ENCODE measurements at places on chromosomes 7 and 10. TPM values are rescaled to one million over a fixed set of nuclear protein-coding genes. Genes with fewer than 3 reads are reported as not detected.
A peak's percentile ranks its signal among the peaks of the same experiment; 100 is the strongest.

The SPDYE11 gene
- not detected for total RNA-seq

DNA sequence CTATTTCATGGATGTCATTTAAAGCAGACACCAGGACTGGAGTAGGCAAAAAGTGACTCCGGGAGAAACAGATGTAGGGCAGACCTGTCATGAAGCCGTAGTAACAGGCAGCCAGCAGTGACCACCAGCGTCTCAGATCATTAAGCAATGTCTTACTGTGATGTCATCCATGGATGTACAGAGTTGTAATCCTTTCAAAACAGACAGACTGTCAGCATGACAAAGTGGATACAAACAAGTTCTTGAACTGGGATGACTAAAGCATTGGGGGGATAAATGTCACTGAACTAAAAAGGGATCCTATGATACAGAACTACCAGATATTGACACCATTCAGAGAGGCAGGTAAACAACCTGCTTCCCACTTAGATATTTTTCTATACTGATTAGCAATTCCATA is 675.5 kb downstream of the PARD3 start:
- DNase-seq, result no peak

The C1QL3 gene
- total RNA-seq, result not detected

The TCAF1 gene
- total RNA-seq, result 17.8 TPM

DNA sequence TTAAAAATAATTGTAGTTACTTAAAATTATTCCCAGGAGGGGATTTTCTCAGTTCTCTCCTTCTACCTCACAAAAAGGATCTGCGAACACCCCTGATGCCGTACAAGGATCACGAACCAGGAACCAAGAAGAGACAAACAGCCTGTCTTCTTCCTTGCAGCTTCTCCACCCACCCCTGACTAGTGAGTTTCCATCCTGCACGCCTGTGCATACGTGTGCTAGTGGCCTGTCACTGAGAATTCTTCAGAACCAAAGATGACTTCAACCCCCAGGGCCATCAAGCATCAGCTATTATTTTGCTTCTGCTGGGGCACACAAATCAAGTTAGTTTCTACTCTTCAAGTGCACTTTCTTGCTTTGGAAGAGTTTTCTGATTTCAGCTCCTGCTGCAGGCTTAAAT is 175.5 kb upstream of the KLF6 start:
- DNase-seq, result no peak

The ZNF92 gene
- total RNA-seq, result 17.0 TPM

DNA sequence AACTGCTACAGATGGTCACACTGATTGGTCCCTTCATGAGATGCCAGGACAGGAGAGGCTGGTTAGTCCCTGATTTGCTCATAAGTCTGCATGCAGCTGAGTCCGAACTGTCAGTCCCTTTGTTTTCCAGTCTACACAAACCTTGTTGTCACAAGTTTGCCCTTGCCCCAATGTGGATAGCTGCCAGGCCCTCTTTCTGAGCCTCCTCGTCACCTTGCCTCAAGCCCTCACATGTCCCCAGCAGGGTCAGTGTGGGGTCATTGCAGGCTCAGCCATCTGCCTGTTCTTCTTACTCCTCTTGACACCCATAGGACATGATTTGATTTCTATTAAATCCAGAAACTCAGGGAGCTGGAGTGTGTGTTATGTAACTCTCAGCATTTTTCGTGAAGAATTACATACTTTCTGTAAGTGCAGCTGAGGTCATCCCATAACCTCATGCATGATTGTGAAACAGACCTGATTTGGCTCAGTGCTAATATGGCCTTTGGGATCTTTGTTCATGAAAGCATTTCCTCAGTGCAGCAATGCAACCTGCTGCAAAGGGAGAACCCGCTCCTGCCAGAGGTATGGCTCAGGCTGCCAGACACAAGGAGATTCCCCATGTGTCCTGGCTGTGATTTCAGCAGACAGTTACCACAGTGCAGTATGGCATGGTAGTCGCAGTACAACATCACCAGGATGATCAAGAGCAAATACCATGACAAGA is 70.0 kb upstream of the ZMIZ2 start:
- peak; percentile 36 for DNase-seq

GRCh38 chr10:81426722-81427121 is 448.3 kb upstream of the NRG3 start:
- DNase-seq, result no peak

DNA sequence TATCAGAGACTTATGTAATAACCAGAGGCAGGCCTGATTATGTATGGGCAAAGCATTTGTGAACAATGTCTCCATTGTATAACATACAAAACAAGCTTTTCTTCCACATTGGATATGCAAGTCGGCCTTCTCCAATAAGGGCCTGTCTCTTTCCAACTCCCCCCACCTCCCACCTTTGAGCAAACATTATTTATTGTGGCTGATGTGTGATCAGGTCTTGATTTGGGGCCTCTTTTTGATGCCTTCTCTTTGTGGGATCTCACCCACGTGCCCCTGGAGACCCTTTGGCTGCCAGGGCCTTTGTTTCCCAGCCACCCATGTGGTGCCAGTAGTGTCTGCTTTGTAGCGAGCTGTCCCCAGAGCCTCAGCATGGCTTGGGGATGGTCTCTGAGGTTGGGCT is 53.0 kb downstream of the TCF7L2 start:
- DNase-seq, result no peak

The ADIRF gene
- not detected for total RNA-seq

DNA sequence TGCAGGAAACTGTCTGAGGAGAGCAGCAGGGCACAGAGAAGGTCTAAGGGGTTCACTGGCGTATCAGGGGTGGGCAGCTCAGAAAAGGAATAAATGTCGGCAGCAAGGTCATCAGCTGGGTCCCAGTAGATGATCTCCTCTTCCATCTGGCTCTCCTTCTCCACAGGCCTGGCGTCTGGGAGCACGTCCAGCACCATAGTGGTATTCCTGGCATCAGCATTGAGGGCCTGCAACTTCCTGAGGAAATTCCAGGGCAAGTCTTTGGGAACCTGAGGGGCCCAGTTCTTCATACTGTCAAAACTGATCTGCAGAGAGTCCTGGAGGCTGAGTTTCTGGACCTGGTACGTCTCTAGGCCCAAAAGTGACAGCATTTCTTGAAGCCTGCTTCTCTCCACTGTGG is 9.6 kb upstream of the MRPS24 start:
- no peak for DNase-seq

GRCh38 chr10:75367901-75368300 is 33.7 kb downstream of the ZNF503 start:
- DNase-seq, result no peak

The TRPV6 gene
- not detected for total RNA-seq

DNA sequence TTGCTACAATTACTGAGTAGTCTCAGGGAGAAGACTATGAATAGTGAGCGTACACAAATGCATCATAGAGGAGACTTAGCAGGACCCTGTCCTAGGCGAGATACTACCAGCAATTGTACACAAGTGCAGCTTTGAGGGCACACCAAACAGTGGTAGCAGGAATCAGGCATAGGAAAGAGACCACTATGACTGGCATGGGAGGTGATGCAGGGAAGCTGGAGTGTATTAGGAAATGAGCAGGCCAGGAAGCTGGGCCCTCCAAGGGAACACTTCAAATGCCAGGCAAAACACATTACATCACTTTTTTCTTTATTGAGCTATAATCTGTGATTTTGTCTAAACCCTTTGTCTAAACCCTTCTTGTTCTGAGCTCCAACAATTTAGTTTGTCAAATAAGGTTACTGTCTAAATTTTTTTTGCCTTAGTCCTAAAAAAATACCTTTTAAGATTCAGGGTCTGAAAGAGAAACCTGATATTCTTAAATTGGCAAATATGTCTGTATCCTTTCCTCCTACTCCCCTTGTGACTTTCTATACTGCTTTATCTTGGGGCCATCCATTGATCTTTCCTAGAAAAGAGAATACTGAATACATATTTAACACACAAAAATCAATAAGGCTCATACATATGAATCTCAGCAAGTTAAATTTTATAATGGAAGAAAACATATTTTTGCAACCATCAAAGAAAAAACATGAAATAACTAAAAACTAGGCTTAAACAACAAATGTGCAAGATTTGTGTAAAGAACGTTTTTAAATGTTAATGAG is 193.8 kb upstream of the PHYHIPL start:
- DNase-seq, result no peak

- no peak for DNase-seq
Observed at GRCh38 chr10:97689559-97690020, 2.5 kb upstream of the AVPI1 start.

GRCh38 chr10:88754287-88754686 is 5.5 kb upstream of the LIPN start:
- DNase-seq, result no peak

DNA sequence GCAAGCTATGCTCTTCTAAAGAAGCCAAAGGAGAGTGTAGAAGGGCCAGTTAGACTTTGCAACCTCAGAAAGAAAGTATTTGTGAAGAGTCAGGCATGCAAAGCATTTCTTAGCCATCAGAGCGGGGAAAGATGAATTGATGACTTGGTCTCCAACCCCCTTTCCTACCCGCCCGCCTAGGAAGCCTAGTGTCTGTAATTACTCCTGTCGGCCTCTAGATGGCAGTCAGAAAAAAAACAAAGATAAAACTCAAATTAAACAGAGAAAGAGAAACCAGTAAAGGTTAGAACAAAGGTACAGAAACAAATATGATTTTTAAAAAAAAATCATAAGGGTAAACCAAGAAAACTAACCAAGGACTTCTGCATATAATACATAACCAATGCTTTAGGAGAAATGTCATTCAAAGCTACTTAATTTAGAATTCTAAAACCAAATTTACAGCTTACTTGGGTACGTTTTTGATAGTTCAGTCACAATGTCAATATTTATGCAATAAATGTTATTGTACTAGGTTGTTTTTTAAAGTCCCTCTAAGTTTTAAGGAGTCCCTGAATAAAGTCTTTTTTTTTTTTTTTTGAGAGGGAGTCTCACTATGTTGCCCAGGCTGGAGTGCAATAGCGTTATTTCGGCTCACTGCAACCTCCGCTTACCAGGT is 97.6 kb downstream of the LYZL1 start:
- DNase-seq, result no peak

The SORCS1 gene
- total RNA-seq, result not detected

GRCh38 chr10:89085153-89085552 is 94.6 kb downstream of the FAS start:
- DNase-seq, result no peak

GRCh38 chr10:79305988-79306387 is 41.3 kb upstream of the PPIF start:
- DNase-seq, result no peak

GRCh38 chr10:22854935-22855421 is 72.9 kb upstream of the ARMC3 start:
- DNase-seq, result no peak

DNA sequence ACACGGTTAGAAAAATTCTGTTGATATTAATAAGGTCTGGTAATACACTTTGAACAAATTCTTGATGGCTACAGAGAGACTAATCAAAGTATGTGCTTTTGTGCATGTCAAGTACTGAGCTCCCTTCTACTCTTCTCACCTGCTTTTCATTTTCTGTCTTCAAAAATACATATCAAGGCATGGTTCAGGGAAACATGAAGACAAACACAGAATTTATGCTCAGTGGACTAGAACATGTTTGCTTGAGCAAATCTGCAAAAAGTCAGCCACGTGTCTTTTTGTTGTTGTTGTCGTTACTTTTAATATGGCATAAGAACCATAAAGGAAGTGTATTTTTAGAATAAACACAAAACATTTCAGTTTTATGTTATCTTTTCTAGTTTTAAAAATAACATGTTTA is 21.9 kb downstream of the CDK13 start:
- no peak for DNase-seq

The SMKR1 gene
- 5.3 TPM for total RNA-seq

GRCh38 chr7:40551685-40552576 is 417.1 kb downstream of the SUGCT start:
- DNase-seq, result no peak

Measured in activated CD8-positive, alpha-beta memory T cell treated with anti-CD3 and anti-CD28 coated beads, Interleukin-2, amount 10 ng/mL, durations not matched to agents 7 days and 5 days (primary cell).